ENCODE measurements at places on chromosomes 5 and 9.
A peak's percentile ranks its signal among the peaks of the same experiment; 100 is the strongest.

DNA sequence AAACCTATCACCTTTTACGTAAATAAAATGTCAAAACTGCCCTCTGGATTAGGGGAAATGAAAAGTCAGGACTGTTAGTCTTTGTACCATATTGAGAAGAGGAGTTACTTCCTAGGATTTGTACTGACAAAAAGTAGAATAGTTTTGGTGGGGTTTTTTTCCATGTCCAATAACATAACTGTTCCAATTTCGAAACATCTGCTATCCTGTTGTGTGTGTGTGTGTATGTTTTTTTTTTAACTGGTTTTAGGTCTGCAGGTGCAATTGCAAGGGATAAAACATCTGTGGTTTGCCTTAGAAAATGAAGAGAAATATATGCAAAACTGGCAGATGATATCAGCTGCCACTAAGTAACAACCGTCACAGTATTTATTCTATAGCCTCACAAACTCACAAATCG is 506.8 kb downstream of the NFIB start:
- no peak for DNase-seq

DNA sequence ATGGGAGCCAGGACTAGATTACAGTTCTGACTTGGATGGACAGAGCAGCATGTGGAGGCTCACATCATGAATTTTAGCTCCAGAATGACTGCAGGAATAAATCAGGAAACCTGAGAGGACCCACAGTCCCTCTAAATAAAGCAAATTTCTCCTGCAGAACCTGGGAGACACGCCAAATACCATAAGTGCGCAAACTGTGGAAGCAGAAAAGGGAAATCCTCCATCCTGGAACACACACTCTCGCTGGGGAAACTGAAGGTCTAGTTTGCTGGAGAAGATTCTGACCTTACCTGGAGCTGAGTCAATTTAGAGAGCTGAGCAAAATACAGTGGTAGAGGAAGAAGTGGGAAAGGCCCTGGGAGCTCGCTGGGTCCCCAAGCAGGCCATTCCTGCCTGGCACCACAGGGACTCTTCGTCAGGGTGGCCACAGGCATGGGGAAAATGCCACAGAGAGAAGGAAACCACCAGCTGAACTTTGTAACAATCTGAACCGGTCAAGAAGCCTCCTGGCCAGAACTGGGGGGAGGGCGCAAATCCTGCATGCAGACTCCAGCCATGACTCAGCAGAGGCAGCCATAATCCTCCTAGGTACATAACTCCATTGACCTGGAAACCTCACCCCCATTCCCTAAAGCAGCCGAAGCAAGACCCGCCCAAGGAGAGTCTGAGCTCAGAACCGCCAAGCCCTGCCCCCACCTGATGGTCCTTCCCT is 390.9 kb downstream of the LRRC70 start:
- DNase-seq, result no peak

DNA sequence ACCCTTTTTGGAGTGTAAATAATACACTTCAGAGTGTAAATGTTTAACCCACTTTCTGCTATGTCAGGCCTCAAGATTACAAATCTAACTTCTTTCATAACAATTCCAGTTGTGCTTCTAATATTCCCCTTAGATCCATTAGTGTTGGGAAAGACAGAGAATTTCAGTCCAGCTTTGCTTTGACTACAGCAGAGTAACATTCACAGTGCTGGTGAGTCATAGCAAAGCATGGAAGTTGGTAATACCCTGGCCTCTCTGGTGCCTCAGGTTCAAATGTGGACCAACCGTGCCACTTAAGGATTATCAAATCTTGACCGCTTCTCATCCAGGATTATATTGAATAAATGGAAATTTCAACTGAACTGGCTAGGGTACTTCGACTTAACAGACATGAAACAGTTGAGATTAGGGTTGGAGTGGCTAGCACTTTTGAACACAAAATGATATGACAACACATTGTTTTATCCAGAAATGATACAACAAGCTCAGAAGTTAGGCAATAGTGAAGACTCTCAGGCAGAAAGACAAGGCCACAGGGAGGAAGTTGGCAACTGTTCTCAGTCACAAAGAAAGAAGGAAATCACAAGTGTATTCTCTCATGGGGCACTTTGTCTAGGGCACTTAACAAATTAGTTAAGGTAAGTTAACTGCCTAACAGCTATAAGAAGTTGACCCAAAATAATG is 24.4 kb upstream of the RASA1 start:
- peak; percentile 93 for DNase-seq

- DNase-seq, result no peak
These were observed 150.7 kb downstream of the CMYA5 start for GRCh38 chr5:79840084-79840990.

DNA sequence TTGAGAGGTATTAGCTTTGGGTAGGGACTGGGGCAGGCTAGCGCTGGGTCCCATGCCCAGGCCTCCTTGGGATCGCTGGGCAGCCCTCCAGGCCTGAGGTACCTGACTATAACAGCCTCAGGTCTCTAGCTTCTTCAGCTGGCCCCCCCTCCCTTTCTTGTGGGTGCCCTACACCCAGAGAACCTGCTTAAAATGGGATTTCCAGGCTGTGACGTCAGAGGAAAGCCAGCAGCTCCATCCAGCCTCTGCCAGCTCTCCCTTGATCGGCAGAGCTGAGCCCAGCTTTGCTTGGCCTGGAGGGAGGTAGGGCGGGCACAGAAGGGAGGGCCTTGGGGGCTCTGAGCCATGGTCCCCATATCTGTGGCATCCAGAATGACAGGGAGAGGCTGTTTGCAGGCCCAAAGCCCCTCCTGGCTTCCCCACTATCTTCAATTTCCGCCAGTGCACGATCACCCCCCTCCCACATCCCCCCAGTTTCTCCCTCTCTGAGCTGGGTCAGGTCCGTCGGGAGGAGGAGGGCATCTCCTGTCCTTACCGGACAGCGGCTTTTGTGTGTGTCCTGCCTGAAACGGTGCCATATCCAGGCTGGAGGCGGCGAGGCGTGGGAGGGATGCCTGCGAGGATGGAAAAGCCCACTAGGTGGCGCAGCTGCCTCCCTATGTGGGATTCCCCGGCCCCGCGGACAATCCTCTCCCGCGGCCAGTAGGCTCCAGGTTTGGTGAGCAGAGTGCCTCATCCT is 10.8 kb downstream of the REEP2 start:
- DNase-seq, result no peak

DNA sequence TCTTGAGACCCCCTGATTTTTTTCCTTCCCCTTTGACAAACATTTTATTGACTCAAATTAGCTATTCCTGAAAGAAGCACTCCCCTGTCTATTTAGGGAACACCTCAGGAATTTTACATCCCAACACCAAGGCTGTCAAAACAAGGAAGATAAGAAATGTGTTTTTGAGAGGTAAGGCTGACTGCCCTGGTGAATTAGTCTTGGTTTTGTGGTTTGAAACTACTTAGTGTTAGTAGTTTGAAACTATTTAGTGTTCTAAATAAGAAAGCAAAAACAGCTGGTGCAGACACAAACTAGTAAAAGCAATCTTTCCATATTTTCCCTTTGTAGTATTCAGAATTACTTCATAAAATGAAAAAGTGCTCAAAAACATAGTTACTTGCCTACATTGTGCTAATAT is 120.7 kb downstream of the PCSK1 start:
- DNase-seq, result no peak

DNA sequence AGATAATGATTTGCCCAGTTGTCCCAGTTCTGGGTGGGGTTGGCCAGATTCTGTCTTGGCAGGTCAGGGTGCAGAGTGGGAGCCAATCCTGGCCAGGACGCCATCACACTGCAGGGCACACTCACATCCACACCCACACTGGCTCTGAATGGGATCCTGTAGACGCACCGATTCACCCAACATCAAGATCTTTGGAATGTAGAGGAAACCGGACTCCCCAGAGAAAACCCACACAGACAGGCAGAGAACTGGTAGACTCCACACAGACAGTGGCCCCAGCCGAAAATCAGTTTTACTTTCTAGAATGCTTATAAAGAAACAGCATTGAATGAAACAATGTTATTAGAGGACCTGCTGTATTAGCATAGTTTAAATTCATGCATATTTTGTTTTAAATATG is 343.1 kb upstream of the DAB2 start:
- peak; percentile 38 for DNase-seq

DNA sequence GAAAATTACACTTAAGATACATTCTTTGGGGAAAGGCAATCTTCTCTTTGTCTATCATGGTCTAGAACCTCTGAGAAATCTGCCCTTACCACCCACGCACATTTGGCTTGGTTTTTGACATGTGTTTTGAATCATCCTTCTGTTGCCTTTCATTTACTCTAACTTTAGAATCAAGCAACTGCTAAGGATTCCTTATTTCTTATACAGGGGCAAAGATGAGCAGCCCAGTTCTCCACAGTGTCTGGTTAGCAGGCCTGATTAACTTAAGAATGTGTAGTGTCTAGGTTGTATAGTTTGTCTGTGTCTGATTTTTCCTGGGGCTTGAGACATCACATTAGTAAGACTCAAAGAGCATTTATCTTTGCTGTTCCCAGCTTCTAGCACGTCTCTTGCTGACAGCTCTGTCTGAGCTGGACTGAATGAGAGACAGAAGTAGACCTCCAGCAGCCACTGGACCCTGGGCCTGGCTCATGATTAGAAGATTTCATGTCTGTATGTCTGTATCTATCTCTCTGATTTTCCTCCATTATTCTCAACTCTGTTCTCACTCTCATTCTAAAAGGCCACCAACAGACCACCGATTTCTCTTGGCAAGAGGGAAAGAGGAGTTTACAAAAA is 31.8 kb upstream of the PCA3 start:
- no peak for DNase-seq

DNA sequence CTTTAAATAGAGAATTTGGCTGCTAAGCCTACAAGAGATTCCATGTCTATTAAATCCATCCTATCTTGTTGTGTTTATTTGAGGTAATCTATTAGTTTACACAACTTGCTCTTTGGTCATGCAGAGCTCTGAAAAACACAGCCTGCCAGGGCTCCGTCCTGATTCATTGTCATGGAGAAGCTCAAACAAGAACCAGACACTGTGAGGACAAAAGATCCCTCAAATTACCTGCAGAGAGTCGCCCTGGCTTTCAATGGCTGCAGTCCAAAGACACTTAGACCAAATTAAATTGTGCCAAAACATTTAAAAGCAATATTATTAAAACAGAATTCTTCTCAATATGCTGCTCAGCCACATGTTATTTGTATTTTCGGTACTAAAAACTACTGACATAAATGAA is 60.1 kb downstream of the CDH18 start:
- no peak for DNase-seq

GRCh38 chr9:38112049-38112448 is 43.0 kb upstream of the SHB start:
- DNase-seq, result no peak

GRCh38 chr5:131218392-131218791 is 45.5 kb upstream of the CDC42SE2 start:
- DNase-seq, result no peak

DNA sequence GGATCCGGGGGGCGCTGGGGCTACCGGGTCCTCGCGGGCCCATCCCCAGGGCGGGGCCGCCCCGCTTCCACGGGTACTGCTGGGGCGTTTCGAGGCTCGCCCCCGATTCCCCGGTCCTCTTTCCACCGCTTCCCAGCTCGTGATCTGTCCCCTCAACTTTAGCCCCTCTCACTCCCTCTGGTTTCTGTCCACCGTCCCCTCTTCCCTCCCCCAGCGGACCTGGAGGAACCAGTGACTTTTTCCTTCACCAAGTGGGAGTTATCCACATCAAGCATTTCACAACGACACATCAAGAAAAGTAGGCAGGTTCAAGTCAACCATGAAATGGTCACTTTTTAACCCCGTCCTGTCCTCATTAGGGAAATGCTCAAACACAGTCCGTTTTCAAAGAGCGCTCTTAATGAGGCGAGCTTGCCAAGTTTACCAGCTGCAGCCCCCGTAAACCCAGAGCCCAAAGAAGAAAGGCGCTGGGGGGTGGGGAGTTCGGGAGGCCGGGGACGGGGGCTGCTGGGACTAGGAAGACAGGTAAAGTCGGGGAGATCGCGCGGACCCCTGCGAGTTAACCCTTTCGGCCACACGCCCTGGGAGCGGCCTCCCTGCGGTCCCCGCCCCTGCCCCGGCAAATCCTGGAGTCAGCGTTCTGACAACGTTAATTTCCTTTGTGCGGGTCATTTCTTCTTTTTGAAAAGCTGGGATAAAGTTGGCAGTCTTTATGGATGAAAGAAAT is 2.1 kb upstream of the NFIB start:
- no peak for DNase-seq

GRCh38 chr5:76637490-76637889 is 14.3 kb upstream of the F2RL2 start:
- DNase-seq, result no peak

GRCh38 chr5:20224046-20224445 is 236.0 kb upstream of the CDH18 start:
- DNase-seq, result no peak

GRCh38 chr9:88388203-88388885 is at the start of gene SPIN1:
SPIN1 (plus strand) TSS chr9:88388444; CDS start chr9:88426540, 38,096 bp downstream.
- peak; percentile 52 for DNase-seq

DNA sequence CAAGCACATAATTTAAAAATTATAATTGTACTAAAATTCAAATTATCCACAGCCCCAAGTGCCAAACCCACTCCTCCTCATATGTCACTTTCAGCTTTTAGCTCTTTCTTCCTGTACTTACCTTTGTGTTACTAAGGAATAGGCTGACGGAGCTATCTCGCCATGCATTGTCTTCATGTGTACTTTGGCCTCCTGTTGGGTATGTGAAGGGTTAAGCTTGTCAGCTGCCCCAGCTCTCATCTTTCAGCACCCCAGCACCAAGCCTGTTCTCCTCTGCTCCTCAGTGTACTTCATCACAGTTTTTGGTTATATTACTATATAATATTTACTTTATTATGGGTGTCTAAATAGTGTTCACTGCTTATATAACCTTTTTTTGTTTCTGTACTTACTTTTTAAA is 46.2 kb downstream of the OSTF1 start:
- DNase-seq, result no peak

- DNase-seq, result no peak
These were observed 6.3 kb downstream of the AP3B1 start for GRCh38 chr5:78288246-78288645.

GRCh38 chr5:58979090-58979489 is 396.2 kb downstream of the RAB3C start:
- DNase-seq, result no peak

- no peak for DNase-seq
These were observed 510.0 kb downstream of the ACTL7B start for GRCh38 chr9:108345826-108346225.

DNA sequence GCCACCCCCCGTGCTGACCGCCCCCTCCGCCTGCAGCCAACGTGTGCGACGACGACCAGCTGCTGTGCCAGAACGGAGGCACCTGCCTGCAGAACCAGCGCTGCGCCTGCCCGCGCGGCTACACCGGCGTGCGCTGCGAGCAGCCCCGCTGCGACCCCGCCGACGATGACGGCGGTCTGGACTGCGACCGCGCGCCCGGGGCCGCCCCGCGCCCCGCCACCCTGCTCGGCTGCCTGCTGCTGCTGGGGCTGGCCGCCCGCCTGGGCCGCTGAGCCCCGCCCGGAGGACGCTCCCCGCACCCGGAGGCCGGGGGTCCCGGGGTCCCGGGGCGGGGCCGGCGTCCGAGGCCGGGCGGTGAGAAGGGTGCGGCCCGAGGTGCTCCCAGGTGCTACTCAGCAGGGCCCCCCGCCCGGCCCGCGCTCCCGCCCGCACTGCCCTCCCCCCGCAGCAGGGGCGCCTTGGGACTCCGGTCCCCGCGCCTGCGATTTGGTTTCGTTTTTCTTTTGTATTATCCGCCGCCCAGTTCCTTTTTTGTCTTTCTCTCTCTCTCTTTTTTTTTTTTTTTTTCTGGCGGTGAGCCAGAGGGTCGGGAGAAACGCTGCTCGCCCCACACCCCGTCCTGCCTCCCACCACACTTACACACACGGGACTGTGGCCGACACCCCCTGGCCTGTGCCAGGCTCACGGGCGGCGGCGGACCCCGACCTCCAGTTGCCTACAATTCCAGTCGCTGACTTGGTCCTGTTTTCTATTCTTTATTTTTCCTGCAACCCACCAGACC is 80.2 kb downstream of the NTNG2 start:
- no peak for DNase-seq
